ENCODE measurements at places on chromosomes 1 and 21.

DNA sequence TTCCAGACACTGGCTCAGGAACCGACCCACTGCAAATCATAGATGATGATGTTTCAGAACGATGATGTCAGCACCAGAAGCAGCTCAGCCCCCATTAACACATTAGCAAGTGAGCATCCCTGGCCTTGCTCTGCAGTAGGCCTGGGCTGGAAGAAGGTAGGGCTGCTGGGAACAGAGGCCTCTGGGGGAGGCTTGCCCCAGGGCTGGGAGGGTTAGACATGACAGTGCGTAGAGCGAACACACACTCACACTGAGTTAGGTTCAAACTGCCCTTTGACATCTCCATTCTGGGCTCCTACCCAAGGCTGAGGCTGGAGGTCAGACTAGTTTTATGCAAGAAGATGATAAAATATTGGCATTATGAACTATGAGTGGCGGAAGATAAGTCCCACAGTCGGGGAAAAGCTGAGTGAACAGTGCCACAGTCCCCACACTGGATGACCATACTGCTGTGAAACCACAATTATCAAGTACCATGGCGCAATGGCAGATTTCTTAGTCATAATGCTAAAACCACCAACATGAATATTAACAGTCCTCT lies 91.1 kb downstream of the DMRTB1 start:
- DNase-seq: no peak

- DNase-seq: no peak
Observed at GRCh38 chr1:78047631-78048030, 1.9 kb downstream of the GIPC2 start.

GRCh38 chr1:186678155-186678554 lies 2.1 kb downstream of the PTGS2 start:
- DNase-seq: no peak

DNA sequence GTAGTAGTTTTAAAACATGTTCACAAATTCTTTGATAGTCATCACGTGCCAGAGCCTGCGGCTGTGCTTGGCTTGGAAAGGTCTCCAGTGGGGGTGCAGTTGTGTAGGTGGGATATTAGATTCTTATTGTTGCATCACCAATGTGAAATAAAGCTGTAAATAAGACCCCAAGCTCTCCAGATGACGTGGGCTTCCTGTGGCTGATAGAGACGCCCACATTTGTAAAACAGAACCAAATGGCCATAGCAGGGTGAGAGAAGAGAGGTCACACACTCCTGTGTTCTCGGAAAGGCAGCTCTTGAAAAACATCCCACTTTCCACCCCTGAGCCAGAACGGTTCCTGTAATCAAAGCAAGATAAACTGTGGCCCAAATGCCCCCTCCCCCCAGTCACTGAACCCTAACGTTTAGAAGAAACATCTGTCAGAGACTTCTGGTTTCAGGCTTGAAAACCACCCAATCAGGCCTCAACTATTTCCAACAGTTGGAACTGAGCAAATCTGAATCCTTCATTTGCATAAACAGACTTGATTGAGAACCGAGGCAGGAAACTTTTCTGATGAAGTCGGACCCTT lies 6.6 kb upstream of the NTPCR start:
- DNase-seq: no peak

- DNase-seq: no peak
Observed at GRCh38 chr1:221439747-221440501, 302.0 kb downstream of the DUSP10 start.

DNA sequence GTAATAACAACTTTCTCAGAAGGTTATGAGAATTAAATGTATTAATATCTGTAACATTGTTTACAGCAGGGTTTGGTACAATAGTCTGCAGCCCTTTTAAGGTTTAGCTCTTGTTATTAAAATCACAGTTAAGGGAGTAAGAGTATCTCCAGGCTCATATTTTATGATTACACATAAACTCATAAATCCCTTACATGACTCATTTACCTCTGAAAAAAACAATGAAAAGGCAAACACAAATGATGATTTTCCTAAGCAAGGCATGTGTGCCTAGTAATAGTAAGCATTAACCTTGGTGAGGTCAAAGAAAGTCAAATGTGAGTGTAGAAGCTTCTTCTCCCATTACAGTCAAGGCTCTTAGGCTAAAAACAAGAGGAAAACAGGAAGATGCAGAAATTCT lies 84.5 kb upstream of the ADGRL4 start:
- no peak for DNase-seq

Data from NCI-H1694 (cell line).